ENCODE measurements at places on chromosomes 1 and 21.

- H3K4me1 ChIP-seq, result peaks cover 14% of the 10 kb centered on the region
- peaks cover 5% of the 10 kb centered on the region for H3K36me3 ChIP-seq
- DNase-seq, result no peak
These were observed 77.4 kb upstream of the BMP8A start for GRCh38 chr1:39413902-39414528.

GRCh38 chr1:5490635-5491034 lies 501.6 kb downstream of the NPHP4 start:
- DNase-seq, result no peak
- H3K4me3 ChIP-seq, result no peak overlapping the region
- H3K4me1 ChIP-seq, result no peaks in the 10 kb centered on the region
- H3K36me3 ChIP-seq, result no peaks in the 10 kb centered on the region
- H3K27ac ChIP-seq, result no peak overlapping the region

- peak overlapping the region; percentile 2 for H3K27ac ChIP-seq
- H3K27me3 ChIP-seq, result no peaks in the 10 kb centered on the region
- H3K4me1 ChIP-seq, result peaks cover 31% of the 10 kb centered on the region
- DNase-seq, result no peak
- peaks cover 19% of the 10 kb centered on the region for H3K36me3 ChIP-seq
These were observed 68.5 kb downstream of the FOXJ3 start for GRCh38 chr1:42266253-42267135.

DNA sequence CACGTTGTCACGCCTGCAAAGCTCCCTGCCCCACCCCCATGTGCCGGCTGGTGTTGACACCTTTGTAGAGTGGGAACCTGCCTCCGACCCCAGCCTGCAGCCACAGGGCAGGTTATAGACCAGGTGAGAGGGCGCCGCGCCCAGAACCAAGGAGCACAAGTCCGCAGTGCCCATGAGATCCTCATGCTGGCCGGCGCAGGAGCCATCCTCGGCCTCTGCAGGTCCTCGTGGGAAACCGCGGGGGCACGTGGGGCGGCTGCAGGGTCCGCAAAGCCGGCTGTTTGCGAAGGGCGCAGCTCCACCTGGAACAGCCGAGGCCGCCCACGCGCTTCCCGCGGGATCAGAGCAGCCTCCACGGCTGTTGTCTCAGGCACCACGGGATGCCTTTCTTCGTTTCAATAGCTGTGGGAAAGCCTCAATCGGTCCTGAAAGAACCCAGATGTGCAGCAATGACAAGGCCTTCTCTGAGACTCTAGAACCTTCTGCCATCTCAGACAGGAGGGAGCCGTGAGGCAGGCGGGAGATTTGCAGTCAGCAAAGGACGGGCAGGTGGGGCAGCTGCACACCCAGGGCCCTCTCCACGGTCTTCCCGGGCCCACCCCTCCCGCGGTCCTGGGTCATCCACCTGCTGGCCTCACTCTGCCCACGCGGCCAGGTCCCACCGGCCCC lies 29.9 kb downstream of the POFUT2 start:
- H3K27me3 ChIP-seq, result peaks cover 8% of the 10 kb centered on the region
- H3K27ac ChIP-seq, result no peak overlapping the region
- peaks cover 7% of the 10 kb centered on the region for H3K4me1 ChIP-seq
- H3K4me3 ChIP-seq, result no peak overlapping the region
- DNase-seq, result no peak
- peaks cover 3% of the 10 kb centered on the region for H3K36me3 ChIP-seq

GRCh38 chr1:106620521-106620954 lies 435.9 kb upstream of the PRMT6 start:
- H3K4me1 ChIP-seq, result no peaks in the 10 kb centered on the region
- H3K36me3 ChIP-seq, result no peaks in the 10 kb centered on the region
- H3K27me3 ChIP-seq, result peaks cover 2% of the 10 kb centered on the region
- H3K4me3 ChIP-seq, result no peak overlapping the region
- no peak overlapping the region for H3K27ac ChIP-seq

DNA sequence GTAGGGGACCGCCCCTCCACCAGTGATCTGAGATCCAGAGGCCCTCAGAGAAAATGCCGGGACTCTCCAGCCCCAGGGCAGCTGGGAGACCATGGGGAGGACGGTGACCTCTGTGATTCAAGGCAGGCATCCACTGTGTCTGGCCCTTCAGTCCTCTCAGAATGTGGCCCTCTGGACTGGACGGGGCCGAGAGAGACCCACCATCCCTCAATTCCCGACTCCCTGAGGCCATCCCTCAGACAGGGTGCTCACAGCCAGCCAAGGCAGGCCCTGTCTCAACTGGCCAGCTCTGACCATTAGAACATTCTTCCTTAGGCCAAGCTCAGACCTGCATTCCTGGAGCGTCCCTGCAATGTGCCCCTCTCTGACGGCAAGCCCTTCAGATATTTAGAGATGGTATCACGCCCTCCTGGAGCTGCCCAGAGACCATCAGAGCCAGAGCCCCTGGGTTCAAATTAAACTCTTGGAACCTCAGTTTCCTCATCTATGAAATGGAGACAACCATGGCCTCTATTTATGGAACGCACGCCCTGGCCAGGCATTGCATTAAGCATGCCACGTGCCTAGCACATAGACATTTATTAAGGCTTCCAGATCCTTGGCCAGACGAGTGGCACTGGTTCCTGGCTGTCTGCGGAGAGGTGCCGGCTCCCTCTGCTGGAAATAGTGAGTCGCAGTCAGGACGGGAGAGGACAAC lies 9.6 kb upstream of the EPS8L3 start:
- DNase-seq, result no peak
- peaks cover 6% of the 10 kb centered on the region for H3K4me1 ChIP-seq
- H3K36me3 ChIP-seq, result no peaks in the 10 kb centered on the region
- no peak overlapping the region for H3K27ac ChIP-seq
- no peak overlapping the region for H3K4me3 ChIP-seq

GRCh38 chr1:235006132-235006721 lies 122.4 kb downstream of the TOMM20 start:
- no peak for DNase-seq
- no peaks in the 10 kb centered on the region for H3K36me3 ChIP-seq
- no peaks in the 10 kb centered on the region for H3K27me3 ChIP-seq

DNA sequence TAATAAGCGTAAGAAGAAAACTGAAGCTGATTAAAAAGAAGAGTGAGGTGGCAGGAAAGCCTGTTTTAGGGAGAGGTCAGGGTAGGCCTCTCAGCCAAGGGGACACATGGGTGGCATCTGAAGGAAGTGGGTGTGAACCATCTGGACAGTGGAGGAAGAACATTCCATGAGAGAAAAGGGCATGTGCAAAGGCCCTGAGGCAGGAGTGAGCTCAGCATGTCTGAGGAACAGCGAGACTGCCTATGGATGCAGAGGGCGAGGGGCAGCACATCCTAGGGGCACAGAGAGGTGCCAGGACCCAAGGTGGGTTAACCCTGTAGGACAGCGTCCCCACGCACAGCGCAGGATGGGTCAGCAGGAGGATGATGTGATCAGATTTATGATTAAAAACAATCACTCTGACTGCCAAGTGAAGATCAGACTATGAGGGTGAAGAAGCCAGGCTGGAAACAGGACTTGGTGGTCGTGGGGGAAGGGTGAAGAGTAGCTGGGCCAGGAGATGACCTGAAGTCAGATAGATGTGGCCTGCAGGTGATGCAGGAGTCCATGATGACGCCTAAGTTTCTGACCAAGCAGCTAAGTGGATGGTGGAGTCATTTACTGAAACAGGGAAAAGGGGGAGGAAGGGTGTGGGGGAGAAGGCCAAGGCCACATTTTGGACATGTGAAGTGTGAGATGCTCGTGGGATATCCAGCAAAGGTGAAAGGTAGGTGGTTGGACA lies 37.9 kb downstream of the PABPC4 start:
- no peaks in the 10 kb centered on the region for H3K27me3 ChIP-seq
- DNase-seq, result no peak
- peaks cover 22% of the 10 kb centered on the region for H3K36me3 ChIP-seq
- no peak overlapping the region for H3K27ac ChIP-seq
- peaks cover 14% of the 10 kb centered on the region for H3K4me1 ChIP-seq
- H3K4me3 ChIP-seq, result no peak overlapping the region

DNA sequence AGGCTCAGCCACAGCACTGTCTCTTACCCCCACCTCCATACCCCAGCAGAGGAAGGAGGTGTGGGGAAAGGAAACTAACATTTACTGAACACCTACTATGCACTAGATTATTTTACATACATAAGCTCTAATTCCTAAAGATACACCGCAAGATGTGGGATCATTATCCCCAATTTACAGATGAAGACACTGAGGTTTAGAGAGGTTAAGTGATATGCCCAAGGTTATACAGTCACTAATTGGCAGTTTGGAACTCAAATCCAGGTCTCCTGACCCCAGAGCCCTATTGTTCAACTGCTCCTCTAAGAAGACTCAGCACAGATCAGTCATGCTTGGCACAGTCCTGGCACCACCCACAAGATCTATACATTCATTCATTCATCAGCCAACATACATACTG lies 3.7 kb upstream of the TENT5B start:
- no peak for DNase-seq
- H3K4me3 ChIP-seq, result no peak overlapping the region
- peaks cover 4% of the 10 kb centered on the region for H3K27me3 ChIP-seq
- no peaks in the 10 kb centered on the region for H3K36me3 ChIP-seq
- peaks cover 7% of the 10 kb centered on the region for H3K4me1 ChIP-seq
- no peak overlapping the region for H3K27ac ChIP-seq

DNA sequence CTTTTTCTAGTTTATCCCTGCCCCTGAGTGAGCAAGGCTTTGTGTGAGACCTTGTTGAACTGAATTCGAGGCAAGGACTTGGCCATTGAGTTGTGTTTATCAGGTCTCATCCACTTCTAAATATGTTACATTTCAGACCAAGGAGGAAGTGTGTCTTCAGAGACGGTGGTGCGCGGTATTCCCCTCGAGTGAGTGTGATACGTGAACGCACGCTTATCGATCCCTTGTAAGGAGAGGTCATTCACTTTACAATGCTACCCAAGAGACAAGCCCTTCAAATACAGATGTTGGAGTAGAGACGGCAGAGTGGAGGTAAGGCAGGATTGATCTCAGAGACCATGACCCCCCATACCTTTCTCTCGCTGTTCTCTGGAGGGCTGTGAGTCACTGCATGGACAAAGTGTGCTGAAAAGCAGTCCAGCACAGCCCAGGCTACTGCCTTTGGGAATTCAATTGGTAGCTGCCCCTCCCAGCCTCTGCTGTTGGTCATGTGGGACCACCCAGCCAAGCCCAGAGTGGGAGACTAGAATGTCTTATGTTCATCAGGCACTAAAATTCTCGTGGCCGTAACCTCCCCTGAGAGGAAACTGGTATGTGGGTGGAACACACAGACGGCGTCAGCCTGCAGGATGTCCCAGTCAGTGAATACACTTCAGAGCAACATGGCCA lies 16.3 kb upstream of the MTARC1 start:
- no peaks in the 10 kb centered on the region for H3K36me3 ChIP-seq
- H3K27ac ChIP-seq, result peak overlapping the region; percentile 98
- no peaks in the 10 kb centered on the region for H3K27me3 ChIP-seq
- DNase-seq, result peak; percentile 47
- peaks cover 21% of the 10 kb centered on the region for H3K4me1 ChIP-seq

GRCh38 chr1:165844114-165844798 lies 16.8 kb downstream of the UCK2 start:
- H3K27me3 ChIP-seq, result no peaks in the 10 kb centered on the region
- no peak for DNase-seq
- H3K27ac ChIP-seq, result peak overlapping the region; percentile 15
- peaks cover 7% of the 10 kb centered on the region for H3K36me3 ChIP-seq
- H3K4me3 ChIP-seq, result no peak overlapping the region
- peaks cover 25% of the 10 kb centered on the region for H3K4me1 ChIP-seq

- H3K4me3 ChIP-seq, result no peak overlapping the region
- no peak for DNase-seq
- no peaks in the 10 kb centered on the region for H3K27me3 ChIP-seq
These were observed 12.3 kb upstream of the RASSF5 start for GRCh38 chr1:206495011-206495461.
